GM12878 (cell line): ENCODE measurements at places on chromosomes 3 and 15.
A peak's percentile ranks its signal among the peaks of the same experiment; 100 is the strongest.

DNA sequence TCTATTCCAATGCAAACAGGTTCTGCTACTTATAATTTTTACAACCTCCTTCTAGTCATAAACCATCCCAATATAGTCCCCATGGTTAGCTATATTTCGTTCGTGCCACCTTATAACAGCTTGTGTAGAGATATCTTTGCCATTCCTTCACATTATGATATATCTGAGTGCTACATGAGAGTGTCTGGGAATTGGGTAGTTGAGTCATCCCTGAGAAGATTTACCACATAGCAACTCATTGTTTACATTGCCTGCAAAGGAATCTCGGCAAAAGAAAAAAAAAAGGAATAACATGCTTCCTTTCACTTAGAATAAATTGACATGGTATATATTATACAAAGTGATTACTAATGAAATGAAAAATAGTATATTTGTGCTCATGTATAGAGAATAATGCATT is 86.0 kb upstream of the VGLL3 start:
- no peak for DNase-seq

DNA sequence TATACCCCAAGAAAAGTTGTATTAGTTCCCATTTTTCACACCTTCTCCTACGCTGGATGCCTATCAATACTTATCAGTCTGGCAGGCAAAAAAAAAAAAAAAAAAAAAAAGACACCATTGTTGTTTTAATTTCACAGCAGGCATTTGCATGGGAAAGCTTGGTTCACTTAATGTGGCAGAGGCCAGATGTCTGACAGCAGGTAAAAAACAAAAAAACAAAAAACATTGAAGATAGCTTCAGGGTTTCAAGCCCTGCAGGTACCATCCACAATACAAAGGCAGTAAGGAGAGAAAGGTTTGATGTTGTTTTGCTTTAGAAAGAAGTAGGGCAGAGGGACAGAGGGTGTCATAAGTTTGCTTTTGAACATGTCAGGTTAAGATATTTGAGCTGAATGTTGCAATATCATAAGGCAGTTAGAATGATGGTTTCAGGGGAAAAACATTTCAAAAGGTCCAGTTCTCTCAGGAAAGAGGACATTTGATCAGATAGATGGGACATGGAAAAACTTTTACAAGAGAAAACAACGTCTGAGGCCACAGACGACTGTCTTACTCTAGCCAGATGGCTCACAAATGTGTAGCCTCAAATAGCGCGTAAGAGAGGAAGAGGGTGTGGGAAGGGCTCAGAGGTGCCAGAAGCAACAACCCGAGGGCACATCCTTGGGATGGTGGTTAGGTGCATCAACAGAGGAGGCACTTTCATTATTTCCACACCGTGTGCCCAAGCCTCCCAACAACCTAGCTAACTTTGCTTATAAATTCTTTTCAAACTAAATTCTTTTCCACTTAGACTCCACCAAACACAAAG is 25.7 kb downstream of the PCOLCE2 start:
- DNase-seq, result no peak

DNA sequence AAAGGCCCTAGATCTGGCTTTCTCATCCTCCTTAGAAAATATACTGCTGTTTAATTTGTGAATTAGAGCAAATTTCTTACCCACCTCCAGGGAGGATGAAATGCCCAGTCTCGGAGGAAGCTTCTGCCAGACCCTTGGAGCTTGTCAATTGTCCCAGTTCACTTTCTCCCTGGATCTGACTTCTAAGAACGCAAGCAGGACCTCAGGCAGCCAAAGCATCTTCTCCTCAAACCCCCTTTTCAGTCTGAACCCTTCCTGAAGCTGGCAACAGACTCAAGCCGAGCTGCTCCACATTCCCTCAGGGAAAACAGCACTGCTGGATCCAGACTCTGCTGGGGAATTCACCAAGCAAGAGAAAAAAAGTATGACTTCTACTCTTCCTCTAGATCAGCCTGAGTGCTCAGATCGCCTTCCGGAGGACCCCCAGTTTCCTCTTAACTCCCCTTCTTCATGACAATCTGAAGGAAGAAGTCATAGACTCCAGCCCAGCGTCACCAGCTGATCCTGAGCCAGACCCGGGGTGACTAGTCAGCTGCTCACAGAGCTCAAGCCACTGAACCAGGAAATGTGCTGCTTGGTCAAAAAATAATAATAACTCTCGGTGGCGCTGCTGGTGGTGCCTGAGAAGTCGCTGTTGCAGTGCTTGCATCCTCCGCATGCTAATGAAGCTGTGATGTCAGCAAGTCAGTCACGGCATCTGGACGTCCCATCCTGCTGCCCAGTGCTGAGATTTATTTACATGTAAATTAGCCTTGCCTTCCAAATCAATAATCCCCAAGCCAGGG is at the start of gene PRICKLE2:
Gene PRICKLE2, minus strand, starts transcription at position 641 of the 785 bp plus-strand sequence. CDS start 26,539 bp downstream, outside the sequence.
- peak; percentile 35 for DNase-seq

GRCh38 chr3:10205451-10206165 is 40.9 kb downstream of the IRAK2 start:
- no peak for DNase-seq

DNA sequence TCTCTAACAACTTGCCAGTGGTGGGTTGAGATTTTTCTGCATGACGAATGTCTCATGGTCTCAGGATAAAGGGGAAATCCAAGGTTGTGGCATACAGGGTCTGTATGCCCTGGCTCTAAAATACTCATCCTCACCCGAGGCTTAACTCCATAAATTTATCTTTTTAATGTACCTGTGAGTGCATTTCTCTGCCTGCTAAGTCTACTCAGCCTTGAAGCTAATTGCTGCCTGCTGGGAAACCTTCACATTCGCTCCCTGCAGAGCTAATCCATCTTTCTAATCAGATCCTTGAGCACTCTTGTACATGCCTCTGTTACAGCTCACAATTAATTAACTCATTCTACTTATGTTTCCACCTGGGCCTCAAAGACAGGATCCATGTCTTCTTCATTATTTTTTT is 93.8 kb downstream of the CMSS1 start:
- DNase-seq, result no peak

DNA sequence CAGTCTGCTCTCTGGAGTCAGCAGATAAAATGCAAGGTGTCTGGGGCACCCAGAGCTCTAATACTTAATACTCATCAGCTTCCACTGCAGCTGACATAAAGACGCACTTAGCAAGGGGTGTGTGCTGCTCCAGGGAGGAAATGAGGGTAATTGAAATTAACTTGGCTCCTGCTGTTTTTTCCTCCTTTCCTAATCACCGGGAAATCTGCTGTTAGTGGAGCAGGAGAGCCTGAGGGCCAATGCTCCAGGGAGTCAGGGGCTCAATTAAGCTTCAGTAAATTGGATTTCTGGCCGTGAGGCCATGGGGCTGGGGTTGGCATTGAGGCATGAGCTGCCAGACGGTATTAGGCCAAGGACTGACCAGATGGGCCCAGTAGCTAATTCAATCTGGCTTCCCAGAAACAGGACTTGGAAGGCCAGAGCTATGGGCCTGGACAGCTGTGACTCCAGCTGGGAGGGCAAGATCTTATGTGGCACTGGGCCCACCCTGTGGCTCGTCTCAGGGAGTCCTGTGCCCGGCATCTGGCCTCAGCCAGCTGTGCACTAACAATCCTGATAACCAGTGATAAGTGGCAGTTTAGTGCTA is 30.7 kb upstream of the CHRNB4 start:
- no peak for DNase-seq
